Kidney tubule cell (primary cell): ENCODE measurements at places on chromosomes 6 and 20.

GRCh38 chr20:44497761-44498160 lies 22.1 kb downstream of the TTPAL start:
- no peak for DNase-seq

DNA sequence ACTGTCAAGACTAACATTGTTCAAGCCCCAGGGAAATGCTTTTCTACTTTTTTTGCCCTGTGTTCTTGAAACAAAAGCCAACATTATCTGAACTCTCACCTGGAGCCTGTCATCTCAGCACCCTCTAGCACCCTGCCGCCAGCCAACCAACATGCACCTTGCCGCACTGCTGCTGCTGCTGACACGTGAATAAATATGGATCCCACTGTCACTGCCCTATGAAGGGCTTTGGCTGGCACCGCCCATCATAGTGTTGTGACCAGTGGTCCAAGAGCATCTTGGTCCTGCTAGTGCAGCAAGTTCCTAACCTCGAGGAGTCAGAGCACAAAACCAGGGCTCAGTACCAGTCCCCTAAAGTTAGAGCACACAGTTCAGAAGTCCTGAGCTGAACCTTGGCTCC lies 41.6 kb downstream of the CENPW start:
- DNase-seq = no peak

- peak; percentile 4 for DNase-seq
Observed at GRCh38 chr6:166258854-166259276, 49.3 kb downstream of the PRR18 start.

GRCh38 chr6:111520524-111520923 lies 37.5 kb upstream of the REV3L start:
- DNase-seq = no peak

GRCh38 chr6:137297887-137298286 lies 78.7 kb upstream of the IFNGR1 start:
- peak; percentile 14 for DNase-seq

DNA sequence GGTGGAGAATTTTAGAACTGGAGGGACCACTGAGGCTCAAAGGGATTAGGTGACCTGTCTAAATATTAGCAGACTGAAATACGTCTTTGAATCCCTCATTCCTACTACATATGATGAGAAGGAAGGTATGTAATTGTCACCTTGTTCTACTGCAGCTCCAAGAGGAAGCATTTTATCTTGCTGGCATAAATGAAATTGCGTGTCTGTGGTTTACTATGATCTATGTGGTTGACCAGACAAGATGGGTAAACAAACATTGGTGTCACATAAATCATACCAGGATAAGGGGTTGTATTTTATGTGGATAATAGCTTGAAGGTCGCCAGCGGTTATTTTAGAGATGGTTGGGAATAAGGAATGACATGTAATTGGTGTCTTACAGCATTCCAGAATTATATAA lies 78.2 kb downstream of the LAMA4 start:
- no peak for DNase-seq

GRCh38 chr6:122825163-122825562 lies 36.1 kb downstream of the SMPDL3A start:
- no peak for DNase-seq

DNA sequence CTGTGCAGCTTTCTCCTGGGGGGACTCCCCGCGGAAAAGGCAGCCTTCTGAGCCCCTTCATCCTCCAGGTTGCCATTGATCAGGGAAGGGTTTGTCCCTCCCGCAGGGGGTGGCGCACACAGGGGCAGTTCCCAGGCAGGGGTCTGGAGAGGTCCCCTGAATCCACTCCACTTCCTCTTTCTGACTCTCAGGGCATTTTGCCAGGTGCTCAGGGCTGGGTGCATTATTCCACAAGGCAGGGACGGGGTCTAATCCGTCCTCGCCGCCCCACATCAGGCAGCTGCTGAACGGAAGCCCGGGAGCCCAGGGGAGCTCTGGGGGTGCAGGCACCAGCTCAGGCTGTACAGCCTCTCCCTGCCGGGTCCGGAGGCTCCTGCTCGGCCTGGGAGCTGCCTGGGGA lies 180.9 kb downstream of the TTLL2 start:
- no peak for DNase-seq

DNA sequence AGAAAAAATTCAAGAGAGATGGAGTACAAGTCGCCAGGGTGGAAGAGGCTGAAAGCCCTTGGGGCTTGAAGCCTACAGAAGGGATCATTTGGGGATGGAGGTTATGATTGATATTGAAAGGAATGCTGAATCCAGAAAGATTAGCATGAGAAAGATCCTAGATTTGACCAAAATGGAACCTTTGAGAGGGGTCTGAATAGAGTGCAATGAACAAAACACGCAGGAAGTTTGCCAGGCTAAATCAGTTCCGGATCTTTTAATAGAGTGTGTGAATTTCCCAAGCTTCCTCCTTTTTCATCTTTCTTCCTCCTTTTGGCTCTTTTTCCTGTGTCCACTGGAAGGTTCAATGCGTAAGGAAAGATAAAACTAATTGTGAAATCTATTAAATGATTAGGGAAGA lies 15.3 kb downstream of the IPCEF1 start:
- no peak for DNase-seq

GRCh38 chr6:116568821-116569755 lies 2.2 kb upstream of the RWDD1 start:
- DNase-seq = peak; percentile 64

- peak; percentile 23 for DNase-seq
Observed at GRCh38 chr20:22160101-22160652, 424.2 kb downstream of the FOXA2 start.

DNA sequence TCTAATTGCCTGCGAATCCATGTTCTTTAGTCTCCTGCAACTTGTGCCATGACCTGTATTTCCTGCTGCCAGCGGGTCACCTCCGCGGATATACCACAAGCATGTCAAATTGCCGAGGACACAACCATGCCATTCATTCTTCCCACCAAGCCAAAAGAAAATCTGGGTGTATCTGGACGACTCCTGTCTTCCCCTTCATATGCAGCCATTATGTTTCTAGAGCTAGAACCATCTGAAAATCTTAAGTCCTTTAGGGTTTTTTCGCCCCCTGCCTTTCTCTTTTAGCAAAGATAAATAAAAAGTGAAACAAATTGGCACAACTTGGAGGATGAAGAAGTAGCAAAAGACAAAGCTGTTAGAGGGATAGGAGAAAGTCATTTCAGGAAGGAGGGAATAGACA lies 242.6 kb downstream of the ARID1B start:
- DNase-seq = peak; percentile 40

DNA sequence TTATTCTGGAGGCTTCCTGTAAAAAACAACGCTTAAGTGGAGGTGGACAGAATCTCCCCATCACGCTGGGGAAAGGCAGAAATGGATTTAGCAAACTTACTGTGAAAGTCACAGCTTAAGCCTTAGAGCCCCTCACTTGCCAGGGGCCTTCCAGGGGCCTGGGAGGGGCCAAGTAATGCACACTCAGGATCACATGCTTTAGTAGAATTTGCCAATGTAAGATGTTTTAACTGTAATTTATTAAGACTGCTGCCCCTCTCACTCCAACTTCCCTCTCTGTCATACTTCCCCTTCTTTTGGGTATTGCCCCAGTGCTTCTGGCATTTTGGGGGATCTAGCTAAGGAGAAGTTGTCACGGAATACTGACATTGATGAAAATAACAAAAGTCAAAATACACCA lies 12.6 kb upstream of the ADA start:
- no peak for DNase-seq

DNA sequence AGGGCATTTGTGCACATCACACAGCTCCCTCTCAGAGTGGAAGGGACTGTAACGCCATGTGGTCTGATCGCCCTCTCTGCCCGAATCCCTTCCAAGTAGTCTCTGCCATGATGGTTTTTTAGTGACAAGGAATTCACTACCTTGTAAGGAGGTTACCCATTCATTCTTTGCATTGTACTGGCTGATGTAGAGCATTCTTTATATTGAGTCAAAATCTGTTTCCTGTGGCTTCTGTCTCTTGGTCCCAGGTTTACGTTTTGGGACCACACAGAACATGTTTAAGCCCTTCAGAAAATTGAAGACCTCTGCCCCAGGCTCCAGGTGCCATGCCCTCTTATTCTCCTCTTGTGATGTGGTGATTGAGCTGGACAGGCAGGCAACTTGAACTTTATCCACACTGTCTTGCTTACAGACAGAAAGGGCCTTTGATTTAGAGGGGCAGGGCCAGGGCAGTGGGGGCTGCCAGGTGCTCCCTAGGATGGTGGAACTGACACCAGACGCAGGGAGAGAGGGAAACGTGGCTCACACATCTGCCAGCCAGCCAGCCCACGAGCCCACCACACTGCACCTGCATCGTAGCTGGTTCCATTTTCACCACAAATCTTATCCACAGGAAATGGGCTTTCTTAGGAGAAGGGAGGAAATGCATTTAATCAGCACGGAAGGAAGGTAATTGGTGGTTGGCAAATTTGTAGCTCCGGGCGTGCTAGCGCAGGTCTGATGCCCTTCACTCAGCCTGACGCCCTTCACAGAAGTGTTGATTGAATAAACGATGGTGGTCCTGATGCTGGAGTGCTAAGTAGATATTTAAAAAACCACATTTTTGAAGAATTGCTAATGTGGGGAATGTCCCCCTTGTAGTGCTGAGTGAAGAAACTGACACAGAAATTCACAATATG lies 78.2 kb downstream of the TCP11 start:
- DNase-seq = no peak

GRCh38 chr6:162785632-162786242 lies 58.0 kb downstream of the PACRG start:
- no peak for DNase-seq

DNA sequence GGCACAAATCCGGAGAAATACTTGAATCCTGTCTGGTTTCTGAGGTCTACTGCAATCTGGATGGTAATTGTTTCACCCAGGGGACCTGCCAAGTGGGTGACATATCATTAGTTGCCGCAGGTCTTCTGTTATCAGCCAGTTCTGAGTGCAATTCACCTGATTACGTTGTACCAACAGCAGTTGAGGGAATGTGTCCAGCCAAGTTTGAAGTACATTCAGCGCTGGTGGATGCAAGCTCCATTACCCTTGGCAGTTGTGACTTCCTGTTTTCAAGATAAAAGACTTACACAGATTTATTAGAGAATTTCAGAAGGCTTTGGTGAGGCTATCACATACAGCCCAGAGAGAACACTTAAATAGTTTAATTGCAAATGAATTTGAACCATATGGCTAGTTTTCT lies 42.8 kb downstream of the FNDC1 start:
- no peak for DNase-seq

DNA sequence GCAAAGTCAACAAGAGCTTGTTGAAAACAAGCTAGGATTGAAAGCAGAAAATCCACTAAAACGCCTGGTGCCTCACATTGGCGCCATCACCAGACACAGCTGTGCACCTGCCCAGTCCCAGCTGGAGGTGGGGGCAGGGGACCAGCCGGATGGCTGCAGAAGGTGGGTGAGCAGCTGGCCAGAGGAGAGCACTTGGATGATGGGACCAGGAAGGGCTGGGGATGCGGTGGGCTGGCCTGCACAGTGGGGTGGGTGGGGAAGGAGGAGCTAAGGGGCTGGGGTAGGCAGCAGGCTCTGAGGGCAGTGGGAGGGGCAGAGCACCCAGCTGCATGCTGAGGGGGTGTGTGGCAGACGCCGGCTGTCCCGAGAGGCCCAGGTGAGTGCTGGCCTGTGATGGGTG lies 7.1 kb downstream of the CABLES2 start:
- DNase-seq = no peak
